ENCODE measurements at places on chromosomes 6 and 20.

- no peak for DNase-seq
Measured at GRCh38 chr6:156513504-156513903, 263.7 kb upstream of the ARID1B start.

DNA sequence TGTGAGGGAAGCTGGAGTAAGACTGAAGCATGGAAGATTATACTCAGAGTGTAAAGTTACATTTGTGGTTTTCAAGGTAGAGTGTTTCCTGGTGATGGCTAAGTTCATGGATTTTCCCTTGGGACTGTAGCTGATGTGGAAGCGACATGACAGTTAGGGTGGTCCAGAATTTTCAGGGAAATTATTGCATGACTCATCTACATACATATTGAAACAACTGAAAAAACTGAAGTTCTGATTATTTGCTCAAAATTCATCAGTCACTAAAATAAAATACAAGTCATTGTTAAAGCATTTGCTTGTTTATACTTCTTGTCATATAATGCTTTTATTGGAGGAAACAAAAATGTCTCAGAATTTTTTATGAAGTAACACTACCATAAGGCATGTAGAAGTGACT is 700.0 kb downstream of the RFPL4B start:
- no peak for DNase-seq

- DNase-seq, result no peak
Measured at GRCh38 chr6:135030056-135030473, 24.6 kb downstream of the HBS1L start.

- DNase-seq, result no peak
Measured at GRCh38 chr6:151286214-151286613, 46.4 kb downstream of the AKAP12 start.

DNA sequence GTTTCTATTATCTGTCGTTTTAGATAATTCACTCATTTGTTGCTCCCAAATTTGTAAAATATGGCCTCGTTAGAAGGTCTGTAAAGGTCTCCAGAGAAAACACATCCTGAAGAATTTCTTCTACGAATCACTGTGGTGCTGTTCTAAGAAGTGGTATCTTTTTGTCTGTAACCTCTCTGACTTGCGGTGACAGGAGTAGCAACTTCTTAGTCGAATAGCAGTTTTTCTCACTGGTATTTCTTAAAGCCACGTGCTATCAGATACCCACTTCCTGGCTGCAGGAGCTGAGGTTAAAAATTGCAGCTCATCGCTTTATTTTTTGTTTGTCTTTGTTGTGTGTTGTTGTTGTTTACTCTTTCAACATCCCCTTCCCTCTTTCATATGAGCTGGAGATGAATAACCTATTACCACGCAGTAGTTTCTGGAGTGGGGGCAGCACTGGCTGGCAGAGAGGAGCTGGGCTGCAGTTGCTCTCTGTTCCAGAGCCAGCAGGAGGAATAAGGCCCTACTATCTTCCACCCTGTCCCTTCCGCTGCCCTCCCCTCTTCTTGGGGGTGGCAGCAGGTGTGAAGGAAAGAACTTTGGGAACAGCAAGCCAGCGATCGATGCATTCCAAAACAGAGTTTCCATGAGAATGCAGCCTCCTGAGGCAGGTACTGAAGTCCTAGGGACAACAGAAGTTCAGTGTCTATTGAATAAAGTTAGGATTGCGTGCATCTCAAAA is 64.7 kb downstream of the C6orf118 start:
- DNase-seq, result no peak

DNA sequence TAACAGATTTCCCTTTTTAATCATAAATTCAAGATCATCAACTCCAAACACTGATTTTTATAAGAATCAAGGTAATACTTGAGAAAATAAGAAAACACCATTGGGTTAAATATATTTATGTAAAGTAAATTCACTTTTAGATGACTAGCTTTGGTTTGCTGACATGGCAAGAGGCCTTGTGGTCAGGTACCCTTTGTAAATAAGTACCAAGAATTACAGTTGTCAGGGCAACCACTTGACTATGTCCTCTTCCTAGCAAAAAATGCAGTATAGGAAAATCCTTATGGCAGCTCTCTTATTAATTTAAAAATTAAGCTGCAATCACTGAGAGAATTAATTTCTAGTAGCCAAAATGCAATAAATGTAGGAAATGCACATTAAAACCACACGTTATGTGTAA is 153.8 kb downstream of the INSM1 start:
- no peak for DNase-seq
